ENCODE measurements at places on chromosomes 4 and X.

- no peak for DNase-seq
These were observed 107.3 kb downstream of the AMMECR1 start for GRCh38 chrX:110210417-110211139.

DNA sequence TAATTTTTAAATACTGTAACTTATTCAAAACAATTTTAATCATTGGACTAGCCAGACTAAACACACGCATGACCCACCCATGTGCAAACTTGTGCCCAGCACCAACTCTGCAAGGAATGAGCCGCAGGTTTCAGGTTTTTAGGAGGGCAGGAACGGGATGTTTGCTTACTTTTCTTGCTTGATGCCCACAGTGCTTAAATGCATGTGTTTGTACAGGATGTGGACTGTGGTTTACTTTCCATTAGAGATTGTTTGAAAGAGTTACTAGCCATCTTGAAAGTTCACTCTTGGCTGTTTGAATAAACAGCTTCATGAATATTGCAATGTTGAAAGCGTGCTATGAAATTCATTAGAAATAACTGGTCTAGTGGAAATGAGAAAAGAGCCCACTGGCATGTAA lies 83.3 kb downstream of the STK32B start:
- DNase-seq = no peak

DNA sequence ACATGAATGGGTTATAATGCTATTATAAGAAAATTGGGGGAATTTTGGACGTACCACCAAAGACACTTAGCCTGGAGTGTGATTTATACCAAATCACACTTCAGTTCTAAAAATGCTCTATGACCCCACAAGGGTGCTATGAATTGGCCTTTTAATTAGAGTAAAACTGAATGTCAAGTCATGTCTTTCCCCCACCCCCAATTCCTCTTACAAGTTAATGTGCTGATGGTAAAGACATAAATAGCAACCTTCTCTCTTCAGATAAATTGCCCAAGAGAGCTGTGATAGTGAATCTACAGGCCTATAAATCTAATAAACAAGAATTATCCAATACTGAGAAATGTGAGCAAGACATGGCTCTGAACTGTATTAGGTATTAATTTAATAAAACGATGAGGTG lies 78.8 kb downstream of the RNF150 start:
- no peak for DNase-seq

- no peak for DNase-seq
These were observed 23.7 kb downstream of the TBC1D1 start for GRCh38 chr4:37914539-37914938.

DNA sequence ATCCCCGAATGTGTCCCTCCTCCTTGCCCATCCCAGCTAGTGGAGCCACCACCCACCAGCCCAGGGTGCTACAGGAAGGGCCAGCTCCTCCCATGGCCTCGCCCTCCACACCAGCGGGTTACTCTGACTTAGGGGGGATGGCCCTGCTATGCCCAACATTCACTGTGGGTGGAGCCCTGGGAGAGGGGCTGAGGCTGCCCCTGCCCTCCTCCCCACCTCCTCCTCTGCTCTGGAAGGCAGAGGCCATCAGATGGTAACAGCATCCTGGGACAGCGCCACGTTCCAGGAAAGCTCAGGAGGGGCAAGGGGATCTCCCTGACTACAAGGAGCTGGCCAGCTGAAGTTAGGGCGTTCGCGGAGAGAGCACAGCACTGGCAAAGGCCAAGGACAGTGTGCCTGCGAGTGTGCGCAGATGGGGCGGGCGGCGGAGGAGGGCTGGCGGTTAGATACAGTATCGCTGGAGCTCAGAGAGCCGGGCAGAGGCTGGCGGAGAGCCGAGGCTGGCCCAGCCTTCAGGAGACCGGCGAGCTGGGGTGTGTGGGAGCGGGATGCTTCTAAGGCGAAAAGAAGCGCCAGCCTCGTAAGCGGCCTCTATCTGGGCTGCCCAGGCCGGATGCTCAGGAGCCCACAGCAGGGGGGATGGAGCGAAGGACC lies 1.5 kb downstream of the JAKMIP1 start:
- no peak for DNase-seq

GRCh38 chrX:10759141-10759799 lies 138.9 kb upstream of the MID1 start:
- DNase-seq = no peak

DNA sequence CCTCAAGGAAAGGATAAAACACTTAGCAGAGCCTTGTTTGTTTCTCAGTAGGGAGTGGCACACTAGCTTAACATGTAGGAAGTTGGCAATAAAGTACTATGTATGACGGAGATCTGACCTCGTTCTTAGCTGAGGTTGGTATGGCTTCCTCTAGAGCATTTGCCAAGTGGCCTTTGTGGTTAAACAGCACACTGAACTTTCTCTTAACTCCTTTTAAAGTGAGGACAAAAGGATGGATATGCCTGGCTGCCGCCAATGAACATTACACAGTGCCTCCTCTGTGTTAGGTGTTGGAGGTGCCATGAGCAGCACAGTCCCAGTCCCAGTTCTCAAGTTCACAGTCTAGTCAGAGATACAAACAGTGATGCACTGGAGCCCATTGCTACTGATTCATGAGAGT lies 54.4 kb downstream of the VGLL1 start:
- no peak for DNase-seq

GRCh38 chr4:40750461-40751258 lies 905 bp downstream of the NSUN7 start:
- no peak for DNase-seq

DNA sequence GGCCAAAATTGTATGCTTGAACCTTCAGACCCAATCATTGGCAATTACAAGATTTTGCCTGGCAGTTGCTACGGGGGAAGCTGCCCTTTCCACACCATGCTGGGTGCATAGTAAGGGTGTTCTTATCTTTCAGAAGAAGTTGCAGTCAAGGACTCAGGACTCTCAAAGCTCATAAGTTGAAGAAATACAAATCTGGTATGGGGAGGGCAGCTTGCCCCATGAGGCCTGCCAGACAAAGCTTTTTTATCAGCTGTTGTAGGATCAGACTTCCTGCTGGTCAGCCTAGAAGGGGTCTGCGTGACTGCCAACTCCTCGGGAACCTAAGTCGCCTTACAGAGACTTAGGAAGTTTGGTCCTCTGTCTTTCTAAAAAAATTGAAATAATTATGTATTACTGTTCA lies 174.9 kb upstream of the TECRL start:
- DNase-seq = no peak

DNA sequence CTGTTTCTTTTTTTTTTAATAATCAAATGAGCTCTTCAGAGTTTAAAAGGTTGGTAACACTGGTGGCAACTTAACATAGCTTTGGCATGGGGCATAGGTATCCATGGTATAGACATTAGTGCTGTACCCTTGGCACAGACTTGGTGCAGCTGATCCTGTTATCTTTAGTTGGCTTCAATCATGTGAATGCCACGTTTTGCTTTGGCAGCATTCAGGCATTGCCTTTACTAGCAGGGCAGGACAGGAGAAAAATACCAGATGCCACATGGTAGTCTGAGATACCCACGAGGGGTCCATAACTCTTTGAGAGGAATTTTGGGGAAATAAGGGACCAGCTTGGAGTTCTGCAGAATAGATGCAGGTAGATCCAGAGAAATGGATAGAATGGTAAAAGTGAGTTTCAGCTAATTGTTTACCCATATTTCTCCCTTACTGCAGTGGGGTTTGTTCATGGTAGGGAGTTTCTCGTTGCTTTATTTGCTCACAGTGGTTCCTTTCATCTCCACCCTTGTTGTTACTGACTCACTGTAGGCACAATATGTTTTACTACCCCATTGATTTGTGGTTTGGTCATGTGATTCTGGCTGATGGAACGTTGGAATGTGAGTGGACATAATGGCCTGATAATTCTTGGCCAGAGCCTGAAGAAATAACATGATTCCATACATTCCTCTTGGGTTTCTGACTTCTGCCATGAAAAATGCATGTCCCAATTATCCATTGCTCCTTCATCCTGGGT lies 342.7 kb downstream of the GLUD2 start:
- DNase-seq = no peak

GRCh38 chr4:165779950-165780670 lies 92.9 kb upstream of the TLL1 start:
- DNase-seq = no peak

- DNase-seq = no peak
These were observed 589.7 kb downstream of the SPRY1 start for GRCh38 chr4:123986268-123986798.

DNA sequence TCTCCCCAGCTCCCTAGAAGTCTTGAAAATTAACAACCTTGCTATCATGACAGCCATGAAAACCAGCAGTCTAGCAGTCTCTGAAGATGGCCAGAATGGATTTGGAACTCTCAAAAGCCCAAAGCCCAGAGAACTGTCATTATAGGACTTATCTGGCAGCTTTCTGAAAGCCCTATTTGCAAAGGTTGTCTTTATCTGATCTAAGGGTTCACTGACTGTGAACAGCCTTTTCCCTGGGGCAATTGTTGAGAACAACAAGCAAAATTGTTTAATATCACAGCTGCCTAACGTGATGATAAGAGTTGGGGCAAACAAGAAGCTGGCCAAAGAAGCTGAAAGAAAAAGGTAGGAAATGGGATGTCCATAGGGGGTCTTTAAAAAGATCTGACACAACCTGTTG lies 20.9 kb upstream of the KLHL8 start:
- no peak for DNase-seq

- peak; percentile 5 for DNase-seq
These were observed at the start of gene CNKSR2 for GRCh38 chrX:21374163-21374993. Gene CNKSR2 (plus strand): TSS chrX:21374418. CDS start chrX:21374898, 480 bp downstream.

GRCh38 chrX:22406201-22406737 lies 133.6 kb downstream of the CBLL2 start:
- no peak for DNase-seq

GRCh38 chrX:153587342-153587741 lies 11.6 kb downstream of the CCNQ start:
- DNase-seq = no peak

DNA sequence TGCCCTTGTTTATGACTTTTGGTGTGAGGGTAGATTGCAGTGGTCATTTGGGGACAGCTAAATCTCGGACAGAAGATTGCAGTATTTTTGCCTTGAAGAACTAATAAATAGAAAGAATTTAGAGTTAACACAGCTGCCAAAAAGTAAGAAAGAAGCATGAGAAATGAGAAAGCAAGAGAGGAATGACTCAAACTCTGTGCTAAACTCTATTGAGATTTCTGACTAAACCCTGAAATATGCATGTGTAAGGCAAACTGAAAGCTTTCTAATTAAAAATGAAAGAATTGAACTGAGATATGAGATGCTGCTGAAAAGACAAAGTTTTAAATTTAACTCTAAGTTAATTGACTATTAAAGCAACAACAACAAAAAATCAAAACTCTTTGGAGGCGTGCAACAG lies 791.3 kb downstream of the RAB28 start:
- DNase-seq = no peak

- no peak for DNase-seq
These were observed 114.6 kb downstream of the ARHGAP10 start for GRCh38 chr4:147846318-147847155.

GRCh38 chr4:55005910-55006309 lies 119.5 kb downstream of the KDR start:
- DNase-seq = no peak

GRCh38 chr4:136150046-136150445 lies 1382.2 kb downstream of the PCDH18 start:
- no peak for DNase-seq

DNA sequence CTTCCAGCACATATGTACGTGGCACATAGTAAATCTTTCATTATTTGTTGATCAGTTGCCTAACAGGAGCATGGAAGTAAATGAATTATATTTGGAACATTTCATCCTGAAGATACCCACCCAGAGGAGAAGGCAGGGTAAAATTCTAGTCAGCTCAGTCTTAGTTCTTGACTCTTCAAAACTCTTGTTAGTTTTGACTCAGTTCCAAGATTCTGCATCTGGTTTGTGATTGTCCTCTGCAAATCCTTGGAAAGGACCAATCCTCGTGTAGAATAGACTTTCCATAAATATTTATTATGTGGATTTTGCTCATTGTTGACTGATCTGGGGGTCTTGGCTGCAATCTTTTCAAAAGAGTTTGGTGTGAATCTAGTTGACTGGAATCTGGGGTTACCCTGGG lies 257.5 kb upstream of the FAT1 start:
- DNase-seq = no peak

- no peak for DNase-seq
These were observed 161.1 kb downstream of the VEGFC start for GRCh38 chr4:176631611-176632010.

DNA sequence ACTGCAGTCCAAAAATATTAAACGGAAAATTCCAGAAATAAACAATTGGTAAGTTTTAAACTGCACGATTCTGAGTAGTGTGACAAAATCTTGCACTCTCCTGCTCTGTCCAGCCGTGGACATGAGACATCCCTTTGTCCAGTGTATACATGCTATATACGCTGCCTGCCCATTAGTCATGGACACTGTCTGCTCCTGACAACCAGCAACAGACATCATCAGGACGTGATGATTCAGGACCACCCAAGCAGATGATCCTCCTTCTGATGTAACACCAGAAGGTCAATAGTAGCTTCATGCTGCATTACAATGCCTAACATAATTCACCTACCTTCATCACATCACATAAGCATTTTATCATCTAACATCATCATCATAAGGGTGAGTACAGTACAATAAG lies 36.3 kb downstream of the ATRX start:
- DNase-seq = peak; percentile 2

GRCh38 chr4:104616401-104616820 lies 121.7 kb upstream of the CXXC4 start:
- DNase-seq = no peak

GRCh38 chrX:102155806-102156179 lies at the start of gene BEX5:
Gene BEX5 (minus strand): TSS chrX:102155977. CDS start chrX:102154265, 1,712 bp downstream.
- peak; percentile 43 for DNase-seq

- DNase-seq = no peak
These were observed 67.8 kb downstream of the SMC1A start for GRCh38 chrX:53354669-53355068.

DNA sequence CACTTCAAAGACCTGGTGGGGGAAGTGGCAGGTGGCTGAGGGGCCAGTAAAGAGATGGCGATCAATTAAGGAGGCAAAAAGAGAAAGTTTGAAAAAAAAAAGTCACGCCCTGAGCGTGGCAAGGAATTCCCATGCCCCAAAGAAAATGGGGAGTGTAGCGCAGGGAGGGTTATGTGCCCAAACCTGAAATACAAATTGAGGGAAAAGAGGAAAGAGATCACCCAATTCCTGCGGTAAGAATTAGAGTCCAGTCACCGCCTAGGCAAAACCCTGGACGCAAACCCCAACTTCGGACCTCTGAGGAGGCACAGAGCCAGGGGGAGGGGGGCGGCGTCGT lies 595 bp downstream of the ENOX2 start:
- no peak for DNase-seq

GRCh38 chr4:15805583-15806517 lies 27.7 kb downstream of the CD38 start:
- peak; percentile 60 for DNase-seq

GRCh38 chr4:175290401-175290800 lies 372.2 kb downstream of the ADAM29 start:
- DNase-seq = no peak

GRCh38 chrX:45445745-45446412 lies 245.2 kb upstream of the DIPK2B start:
- DNase-seq = peak; percentile 74

DNA sequence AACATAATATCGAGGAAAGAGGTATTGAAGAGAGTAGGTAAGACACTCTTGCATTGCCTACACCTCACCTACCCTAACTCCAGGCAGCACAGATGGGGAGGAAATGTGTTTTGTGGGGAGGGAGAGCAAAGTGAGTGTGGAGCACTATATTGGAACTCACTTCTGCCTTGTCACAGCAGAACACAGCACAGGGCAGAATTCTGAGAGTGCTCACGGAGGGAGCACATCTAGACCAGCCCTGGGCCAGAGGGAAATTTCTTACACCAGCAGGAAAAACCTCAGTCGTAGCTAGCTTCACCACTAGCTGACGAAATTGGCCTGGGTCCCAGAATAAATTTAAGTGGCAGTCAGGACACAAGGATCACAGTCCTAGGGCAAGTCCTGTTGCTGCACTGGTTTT lies 517.3 kb downstream of the TMA16 start:
- DNase-seq = no peak

Measured in suppressor macrophage treated with lipopolysaccharide for 4 hours (primary cell).